CD4-positive, alpha-beta T cell treated with Interleukin-15 for 4 hours (primary cell): ENCODE measurements at places on chromosomes 3 and 15.
A peak's percentile ranks its signal among the peaks of the same experiment; 100 is the strongest.

GRCh38 chr15:67691450-67691849 is 133.9 kb upstream of the SKOR1 start:
- DNase-seq = no peak

GRCh38 chr3:49721896-49722781 is 1.6 kb downstream of the GMPPB start:
- no peak for DNase-seq

GRCh38 chr3:58899159-58899952 is 150.5 kb downstream of the CFAP20DC start:
- peak; percentile 24 for DNase-seq

GRCh38 chr3:144989807-144990206 is 1018.2 kb downstream of the DIPK2A start:
- no peak for DNase-seq

DNA sequence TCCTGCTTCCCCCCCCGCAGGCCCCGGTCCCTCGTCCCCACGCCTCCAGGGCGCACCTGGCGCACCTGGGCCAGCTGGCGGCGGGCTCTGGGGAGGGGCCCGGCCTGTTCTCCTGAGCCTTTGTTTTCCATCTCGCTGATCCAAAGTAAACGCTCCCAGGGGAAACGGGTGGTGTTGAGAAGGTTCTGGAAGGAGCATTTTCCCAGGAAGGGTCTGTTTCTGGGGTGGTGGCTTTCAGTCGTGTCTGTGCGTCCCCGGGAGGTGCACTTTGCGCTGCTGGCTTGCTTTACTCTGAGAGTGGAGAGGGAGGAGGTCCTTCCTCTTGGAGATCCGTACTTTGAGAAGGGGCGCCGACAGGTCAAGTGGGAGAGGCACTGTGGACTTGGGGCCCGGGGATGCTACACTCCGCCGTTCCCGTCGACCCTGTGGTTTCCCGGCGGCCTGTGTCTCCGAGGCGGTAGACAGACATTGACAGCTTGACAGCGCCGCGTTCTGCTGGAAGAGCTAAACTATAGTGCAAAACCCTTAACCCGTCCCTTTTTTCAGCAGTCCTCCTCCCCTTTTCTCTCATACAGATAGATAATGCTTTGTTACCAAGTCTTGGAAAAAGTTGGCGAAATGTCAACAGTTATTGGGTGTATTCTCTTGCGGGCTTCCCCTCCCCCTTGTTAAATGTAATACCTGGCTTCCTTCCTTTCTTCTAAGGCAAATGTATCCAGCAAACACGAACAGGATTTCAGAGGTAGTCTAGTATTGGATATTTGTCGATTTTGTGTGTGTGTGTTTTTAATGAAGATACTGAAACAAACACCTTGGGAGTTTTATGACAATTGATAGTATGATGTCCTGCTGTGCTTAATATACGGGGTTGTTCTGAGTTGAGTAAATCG is 6.5 kb downstream of the TPM1 start:
- peak; percentile 26 for DNase-seq

DNA sequence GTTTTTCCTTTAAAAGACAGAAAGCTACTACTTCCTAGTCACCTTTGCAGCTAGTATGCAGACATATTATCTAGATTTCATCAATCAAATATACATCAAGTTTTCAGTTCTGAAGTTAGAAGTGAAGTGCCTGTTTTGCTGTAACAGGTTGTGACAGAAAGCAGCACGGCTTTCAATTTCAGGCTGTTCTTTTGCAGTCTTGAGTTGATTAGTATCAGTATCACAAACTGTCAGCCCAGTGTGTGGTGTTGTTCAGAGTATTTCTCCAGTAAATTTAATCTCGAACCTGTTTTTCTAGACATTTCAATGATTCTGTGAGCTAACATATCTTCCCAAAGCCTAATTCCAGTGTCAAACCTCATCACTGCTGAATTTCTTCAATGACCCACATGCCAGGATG is 1050.8 kb downstream of the DIPK2A start:
- no peak for DNase-seq

DNA sequence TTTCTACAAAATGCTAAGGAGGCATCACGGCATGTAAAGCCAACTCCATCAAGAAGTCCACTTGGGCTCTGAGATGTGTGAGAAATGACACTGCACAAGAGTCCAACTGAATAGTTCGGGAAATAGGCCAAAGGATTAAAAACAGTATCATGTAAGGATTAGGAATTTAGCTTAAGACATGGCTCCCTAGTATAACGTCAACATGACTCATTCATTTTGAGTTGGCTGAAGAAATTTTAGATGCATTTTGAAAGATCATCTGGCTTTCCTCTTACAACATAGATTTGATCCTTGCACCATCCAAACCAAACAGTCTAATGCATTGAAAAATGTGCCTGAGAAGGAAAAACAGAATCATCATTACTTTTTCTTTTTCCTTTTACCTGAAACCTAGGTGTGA is 109.3 kb upstream of the MME start:
- DNase-seq = no peak

GRCh38 chr3:143895805-143896204 is 47.5 kb upstream of the SLC9A9 start:
- no peak for DNase-seq
